NCI-H1105 (cell line): ENCODE measurements at places on chromosomes 1 and 21.
A peak's percentile ranks its signal among the peaks of the same experiment; 100 is the strongest.

GRCh38 chr1:204709960-204710912 is 24.7 kb upstream of the LRRN2 start:
- no peak for DNase-seq

DNA sequence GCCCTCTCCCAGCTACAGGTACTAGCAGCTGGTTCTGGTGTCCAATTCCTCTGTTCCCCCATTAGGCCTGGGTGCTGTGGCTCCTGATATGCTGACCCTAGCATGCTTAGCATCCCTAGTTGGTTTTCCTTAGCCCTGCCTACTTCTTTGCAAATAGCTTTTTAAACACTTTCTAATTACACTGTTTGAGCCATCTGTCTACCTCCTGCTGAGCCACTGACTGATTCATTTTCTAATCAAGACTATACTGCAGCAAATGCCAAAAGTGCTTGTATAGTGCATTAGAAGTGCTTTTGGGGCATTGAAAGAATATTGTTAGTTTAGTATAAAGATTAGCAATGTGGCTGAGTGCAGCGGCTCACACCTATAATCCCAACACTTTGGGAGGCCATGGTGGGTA is 36.3 kb downstream of the ERICH3 start:
- DNase-seq = no peak

GRCh38 chr1:204241050-204241449 is 27.3 kb upstream of the GOLT1A start:
- no peak for DNase-seq

GRCh38 chr1:182622901-182623528 is 18.8 kb upstream of the RGS16 start:
- no peak for DNase-seq

DNA sequence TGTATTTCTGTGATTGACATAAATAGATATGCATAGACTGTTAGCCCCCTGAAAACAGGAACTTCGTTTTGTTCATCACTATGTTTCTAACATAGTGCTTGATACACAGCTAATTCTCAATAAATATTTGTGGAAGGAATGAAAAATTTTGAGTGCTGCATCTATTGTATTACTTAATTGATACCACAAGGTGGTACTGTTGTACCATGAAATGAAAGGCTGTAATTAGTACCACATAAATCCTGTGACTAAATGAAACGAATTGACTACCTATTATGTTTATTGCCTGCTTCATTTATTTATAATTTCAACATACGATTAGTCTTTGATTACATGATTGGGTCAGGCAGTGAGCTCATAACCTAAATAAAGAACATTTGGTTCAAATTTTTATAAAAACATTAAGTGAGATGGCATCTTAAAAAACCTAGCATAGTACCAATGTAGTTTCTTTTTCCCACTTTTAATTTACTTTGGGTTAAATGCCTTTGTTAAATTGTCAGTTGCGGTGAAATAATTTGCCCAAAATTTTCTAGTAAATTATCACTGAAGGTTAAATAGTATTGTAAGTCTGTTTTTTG is 15.0 kb upstream of the TGFB2 start:
- DNase-seq = peak; percentile 19

DNA sequence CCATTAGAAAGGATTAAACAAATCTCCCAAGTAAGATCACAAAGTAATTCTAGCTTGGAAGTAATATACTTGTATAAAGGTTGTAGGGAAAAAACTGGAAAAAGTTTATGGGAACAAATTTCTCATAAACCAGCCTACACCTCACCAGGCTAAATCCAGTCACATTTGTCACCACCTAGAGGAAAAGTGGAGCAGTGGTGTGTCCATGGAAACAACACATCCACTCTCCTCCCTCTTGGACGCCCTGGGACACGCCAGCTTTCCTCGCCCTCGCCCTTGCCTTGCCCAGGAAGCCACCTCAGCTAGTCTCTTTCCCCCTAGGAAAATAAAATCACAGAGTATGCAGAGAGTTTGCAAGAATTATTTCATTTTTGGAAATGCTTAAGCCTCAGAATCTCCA is 2.2 kb downstream of the PALMD start:
- DNase-seq = peak; percentile 8

DNA sequence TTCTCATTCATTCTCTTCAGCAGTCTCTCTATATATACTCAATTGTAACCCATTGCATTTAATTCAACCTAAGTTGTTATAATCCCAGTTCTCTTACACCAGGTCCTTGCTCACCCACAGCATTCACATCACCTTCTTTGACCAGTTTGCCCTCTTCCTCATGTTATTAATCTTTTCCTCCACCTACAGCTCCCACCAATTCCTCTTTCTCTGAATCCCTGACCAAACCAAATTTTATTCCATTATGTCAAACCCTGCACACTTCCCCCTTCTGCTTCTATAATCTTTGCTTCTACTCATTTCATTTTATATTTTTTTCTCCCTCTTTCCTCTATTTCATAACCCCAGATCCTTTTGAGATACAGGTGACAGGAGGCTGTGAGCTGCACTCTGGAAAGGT is 1.4 kb downstream of the CD1A start:
- DNase-seq = no peak

GRCh38 chr1:30600706-30601105 is 122.7 kb downstream of the MATN1 start:
- no peak for DNase-seq

- DNase-seq = no peak
Measured at GRCh38 chr1:165481820-165482532, 37.0 kb upstream of the RXRG start.

GRCh38 chr1:243628476-243628907 is 221.6 kb downstream of the AKT3 start:
- no peak for DNase-seq

DNA sequence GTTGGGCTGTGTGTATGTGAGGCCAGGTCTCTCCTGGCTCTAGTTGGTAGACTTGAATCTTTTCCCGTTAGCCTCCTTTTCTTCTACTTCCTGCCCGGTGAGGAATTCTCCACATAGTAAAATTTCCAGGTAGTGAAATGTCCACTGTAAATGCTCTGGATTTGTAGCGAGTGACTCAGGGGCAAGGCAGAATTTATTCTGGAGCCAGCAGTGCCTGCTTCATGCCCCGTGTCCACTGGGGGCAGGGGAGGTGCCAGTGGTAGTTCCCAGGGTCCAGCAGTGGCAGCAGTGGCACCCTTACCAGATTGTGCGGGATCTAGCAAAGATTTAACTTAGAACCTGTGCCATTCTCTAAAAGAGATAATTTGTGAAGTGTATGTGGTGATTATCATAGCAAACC is 74.5 kb upstream of the USP24 start:
- DNase-seq = no peak

DNA sequence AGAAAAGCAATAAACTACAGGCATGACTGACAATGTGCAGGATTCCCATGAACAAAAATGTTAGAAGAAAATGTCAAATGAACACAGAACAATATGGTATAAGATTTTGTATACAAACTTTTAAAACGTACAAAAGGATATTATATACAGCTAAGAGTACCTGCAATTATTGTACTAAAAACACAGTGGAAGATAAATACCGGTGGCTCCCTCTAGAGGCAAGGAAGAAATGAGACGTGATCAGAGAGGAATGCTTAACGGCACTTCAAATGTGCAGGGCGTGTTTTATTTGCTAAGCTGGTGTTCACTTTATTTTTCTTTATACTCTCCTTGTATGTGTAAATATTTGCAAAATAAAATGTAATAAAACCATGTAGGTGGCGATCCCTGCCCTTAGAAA is 191.8 kb upstream of the SAMSN1 start:
- no peak for DNase-seq

DNA sequence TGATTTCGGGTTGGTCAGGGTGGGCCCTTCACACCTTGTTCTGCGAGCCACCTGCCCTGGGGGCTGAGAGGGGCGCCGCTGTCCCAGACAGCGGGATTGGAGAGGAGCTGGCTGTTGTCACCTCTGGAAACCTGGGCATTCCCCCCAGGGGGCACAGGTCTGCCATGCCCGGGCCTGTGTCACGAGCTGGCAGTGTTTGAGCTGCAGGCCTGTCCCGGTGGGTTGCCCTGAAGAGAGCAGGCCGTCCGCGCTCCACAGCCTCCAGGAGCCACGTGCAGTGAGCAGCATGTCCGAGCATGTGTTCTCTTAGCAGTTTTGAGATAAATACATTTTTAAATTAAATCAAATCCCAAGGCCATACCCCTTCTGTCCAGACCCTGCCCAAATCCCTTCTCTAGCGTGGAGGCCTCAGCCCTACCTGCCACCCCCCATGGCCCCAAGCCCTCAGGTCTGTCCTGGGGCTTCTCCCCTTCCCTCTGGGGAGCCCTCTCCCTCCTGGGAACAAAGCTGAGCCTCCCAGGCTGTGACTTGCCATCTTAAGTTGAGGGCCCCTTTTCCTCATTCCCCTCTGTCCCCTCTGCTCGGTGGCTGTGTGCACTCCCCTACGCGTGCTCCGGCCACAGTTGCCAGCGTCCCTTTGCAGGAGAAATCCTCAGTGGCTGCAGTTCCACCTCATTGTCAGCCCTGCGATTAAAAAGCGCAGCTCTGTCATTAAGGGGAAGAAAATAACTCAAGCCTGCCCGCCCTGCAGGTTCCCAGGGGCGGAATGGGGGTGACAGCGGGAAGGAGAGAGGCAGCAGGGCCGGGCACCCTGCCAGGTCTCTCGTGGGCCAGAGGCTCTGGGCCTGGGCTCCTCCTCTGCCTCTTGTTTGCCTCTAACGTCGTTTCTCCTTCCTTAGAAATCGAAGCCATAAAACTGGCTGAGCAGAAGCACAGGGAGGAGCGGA is 26.6 kb downstream of the SLX9 start:
- DNase-seq = peak; percentile 24

GRCh38 chr21:15062606-15062965 is 2.2 kb downstream of the NRIP1 start:
- no peak for DNase-seq

DNA sequence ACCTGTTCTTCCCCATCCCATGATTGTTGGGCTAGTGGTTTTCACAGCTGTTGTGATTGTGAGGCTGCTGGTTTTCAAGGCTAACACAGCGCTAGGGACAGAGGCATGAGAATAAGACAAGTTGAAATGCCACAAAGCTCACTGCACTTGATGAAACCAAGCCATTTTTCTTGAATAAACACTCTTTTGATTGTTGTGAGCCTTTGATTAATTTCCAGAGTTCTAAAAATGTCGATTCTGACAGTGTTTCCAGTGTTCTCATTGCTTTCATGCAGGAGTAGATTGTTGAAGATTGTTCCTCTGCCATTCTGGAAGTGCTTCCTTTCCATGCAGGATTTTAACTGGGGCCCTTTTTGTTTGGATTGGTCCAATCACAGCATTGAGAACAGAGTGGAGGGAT is 134.9 kb upstream of the GRIK3 start:
- DNase-seq = no peak

DNA sequence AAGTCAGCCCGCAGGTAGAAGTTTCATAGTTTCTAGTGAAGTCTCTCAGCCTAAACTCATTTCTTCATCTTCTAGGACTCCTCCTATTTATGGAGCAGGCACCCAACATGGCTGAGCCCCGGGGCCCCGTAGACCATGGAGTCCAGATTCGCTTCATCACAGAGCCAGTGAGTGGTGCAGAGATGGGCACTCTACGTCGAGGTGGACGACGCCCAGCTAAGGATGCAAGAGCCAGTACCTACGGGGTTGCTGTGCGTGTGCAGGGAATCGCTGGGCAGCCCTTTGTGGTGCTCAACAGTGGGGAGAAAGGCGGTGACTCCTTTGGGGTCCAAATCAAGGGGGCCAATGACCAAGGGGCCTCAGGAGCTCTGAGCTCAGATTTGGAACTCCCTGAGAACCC is 7.2 kb downstream of the CGN start:
- DNase-seq = no peak

- no peak for DNase-seq
Measured at GRCh38 chr1:223189903-223190724, 47.1 kb upstream of the TLR5 start.

DNA sequence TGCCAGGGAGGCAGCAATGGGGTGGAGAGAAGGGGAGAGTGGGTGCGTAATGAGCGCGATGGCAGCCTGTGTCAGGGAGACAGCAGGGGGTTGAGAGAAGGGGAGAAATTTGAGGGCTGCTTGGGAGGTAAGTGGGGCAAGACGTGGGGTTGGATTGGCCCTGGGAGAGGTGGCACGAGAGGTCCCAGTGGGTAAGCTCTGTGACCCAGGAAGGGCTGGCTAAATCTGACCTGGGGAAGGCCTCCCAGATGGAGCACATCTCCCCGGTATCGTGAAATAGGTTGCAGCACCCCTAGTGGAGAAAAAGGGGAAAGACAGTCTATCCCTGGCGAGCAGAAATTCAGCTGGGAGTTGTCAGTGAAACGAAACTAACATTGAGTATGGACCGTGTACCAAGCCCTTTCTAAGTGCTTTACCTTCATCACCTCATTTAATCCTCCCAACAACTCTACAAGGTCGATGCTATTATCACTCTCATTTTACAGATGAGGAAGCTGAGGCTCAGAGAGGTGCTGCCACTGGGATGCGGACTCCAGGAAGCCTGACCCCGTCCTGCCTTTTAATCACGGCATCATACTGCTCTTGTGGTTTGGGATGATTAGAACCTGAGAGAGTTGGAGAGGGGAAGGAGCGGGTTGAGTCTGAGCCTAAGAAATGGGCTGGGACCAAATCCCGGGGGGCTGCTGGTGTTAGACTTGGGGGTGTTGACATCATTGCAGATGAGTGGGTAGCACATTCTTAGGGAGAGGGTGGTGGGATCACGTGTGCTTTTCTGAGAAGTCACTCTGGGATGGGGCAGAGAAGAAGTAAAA is 56.6 kb upstream of the RPL11 start:
- DNase-seq = peak; percentile 56

GRCh38 chr1:93033785-93034184 is 45.3 kb upstream of the MTF2 start:
- DNase-seq = no peak

GRCh38 chr1:28761189-28761588 is 24.4 kb downstream of the YTHDF2 start:
- DNase-seq = no peak

DNA sequence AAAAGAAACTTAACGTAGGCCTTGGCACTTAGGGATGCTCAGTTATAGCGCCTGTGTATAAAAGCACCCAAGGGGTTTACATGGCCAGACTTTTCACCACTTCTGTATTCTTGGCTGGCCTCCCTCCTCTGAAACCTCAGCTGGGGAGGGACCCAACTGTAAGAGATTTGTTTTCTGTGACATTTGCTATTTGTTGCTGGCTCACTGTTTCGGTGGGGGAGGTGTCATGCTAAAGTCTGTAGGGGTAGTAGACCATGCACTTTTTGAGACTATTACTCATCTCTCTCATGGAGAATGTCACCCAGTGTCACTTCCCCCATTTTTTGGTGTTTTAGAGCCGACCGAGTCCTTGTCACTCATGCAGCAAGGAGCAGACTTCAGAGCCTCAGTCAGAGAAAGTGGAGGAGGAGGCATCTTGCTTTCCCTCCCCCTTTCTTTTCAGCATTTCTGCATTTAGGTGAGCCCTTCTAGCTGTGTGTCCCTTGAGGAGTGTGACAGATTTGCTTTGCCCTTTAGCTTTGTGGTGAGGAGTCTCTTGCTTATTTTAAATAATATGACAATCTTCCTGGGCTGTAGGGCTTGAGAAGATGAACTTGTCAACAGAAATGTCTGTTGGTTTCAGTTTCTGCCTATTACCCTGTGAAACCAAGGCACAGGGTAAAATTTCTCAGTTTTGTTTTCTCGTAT is 160.1 kb downstream of the FASLG start:
- DNase-seq = no peak
